ENCODE measurements at places on chromosomes 7 and 10.

DNA sequence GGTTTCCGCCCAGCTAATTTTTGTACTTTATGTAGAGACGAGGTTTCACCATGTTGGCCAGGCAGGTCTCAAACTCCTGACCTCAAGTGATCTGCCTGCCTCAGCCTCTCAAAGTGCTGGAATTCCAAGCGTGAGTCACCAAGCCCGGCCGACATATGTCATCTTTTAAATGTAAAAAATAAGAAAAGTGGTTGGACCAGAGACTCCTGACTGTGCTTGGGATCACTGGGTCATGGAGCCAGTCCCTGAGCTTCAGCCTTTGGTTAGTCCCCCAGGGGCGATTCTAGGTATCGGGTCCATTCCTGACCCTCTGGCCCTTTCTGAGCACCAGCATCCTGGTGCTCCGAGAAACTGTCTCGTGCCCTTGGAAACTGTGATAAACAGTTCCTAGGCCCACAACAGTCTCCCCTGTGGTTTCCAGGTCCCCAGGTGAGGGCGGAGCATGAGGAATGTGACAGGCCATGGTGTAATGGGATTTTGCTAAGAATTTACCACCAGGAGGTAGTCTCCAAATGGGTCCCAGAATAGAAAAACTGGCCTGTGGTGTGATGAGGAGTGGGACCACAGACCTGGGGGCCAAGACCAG is 32.8 kb downstream of the UBTD1 start:
- DNase-seq: no peak

- no peak for DNase-seq
These were observed 94.7 kb downstream of the ARHGAP22 start for GRCh38 chr10:48509974-48510692.

GRCh38 chr7:132464740-132465139 is 111.5 kb downstream of the PLXNA4 start:
- no peak for DNase-seq

DNA sequence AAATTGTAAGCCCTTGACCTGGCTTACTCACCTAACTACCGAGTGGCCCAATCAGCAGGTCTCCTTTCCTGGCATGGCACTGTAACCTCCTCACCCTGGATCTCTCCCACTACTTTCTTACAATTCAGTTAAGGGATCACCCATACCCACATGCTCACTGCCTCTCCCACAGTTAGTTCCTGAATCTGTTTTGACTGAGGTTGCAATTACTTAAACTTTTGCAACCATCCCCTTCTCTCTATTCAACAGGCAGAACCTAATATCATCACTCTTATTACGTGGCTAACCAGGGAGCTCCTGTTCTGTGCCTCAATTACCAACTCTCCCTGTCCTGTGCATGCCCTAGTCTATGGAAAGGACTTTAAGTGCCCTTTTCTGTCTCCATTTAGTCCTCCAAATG is 84.2 kb upstream of the IKZF1 start:
- no peak for DNase-seq

DNA sequence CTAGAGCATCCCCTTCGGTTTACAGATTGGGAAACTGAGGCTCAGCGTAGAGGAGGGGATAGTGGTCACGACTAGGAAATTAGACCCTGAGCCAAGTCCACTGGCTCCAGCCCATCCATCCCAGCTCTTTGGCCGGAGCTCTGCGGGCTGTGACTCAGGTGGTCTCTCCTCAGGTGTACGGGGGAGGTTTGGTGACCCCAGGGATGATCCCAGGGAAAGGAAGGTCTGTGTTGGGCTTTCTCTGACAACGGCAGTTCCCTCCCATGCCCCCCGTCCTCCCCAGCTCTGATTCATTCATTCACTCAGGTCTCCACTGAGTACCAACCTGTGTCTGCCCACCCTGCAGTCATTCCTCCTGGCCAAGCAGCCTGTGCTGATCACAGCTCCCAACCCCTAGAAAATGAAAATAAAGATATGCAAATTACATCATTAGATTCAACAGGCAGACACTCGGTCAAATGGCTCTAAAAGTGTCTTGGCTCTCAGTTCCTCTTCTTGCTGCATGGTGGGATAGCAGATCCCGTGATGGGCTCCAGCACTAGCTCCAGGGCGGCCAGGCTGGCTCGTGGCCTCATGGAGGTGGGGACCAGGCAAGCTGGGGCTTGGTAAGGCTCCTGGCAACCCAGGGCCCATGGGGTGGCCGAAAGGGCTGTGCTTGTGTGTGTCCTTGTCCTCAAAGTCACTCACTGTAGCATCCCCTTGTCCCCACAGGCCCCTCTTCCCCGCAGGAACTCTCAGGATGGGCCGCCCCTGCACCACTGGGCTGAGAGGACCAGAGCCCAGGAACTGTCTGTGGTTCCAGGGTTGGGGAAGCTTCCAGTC is 37.8 kb downstream of the CLRN3 start:
- peak; percentile 34 for DNase-seq

GRCh38 chr10:28853195-28853594 is 175.9 kb downstream of the BAMBI start:
- no peak for DNase-seq

DNA sequence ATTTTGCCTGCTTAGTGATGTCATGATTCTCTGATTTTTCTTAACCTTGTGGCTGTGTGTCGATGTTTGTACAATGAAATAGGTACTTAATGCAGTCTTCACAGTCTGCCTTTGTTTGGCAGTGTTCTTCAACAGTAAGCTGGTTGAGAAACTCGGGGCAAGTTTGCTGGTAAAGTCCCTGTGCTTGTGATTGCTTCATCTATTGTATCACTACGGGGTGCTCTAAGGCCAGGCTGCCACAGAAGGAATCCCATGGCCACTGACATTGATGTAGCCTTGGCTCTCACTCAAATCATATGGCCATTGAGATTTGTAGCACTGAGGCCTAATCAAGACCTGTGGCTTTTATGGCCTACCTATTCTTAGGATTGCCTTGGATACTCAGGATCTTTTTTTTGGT is 33.5 kb upstream of the PRSS37 start:
- DNase-seq: no peak

DNA sequence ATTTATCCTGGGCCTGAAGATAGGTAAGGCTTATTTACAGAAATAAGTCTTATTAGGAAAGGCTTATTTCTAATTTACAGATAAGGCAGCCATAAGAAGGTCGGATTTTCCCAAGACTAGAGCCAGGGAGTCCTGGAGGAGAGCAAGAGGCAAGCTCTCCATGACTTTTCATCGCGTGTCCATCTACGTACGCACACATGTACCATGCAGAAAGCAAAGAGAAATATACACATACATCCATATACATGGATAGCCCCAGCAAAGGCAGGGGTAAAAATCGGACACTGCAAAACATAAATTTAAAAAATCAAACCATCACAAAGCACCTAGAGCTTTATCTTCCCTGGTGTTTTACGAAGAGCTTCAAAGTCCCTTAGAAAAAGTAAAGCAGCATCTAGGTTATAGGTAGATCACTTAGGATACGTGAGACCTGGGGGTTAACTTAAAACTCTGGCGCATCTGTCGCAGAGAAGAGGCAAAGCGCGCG is 25.8 kb upstream of the ZRANB1 start:
- no peak for DNase-seq

- DNase-seq: no peak
These were observed 167.4 kb downstream of the SKAP2 start for GRCh38 chr7:26696978-26697377.
